Hair follicle dermal papilla cell (primary cell): ENCODE measurements at places on chromosomes 1 and 21. TPM values are rescaled to one million over a fixed set of nuclear protein-coding genes. Genes with fewer than 3 reads are reported as not detected.

The BCAR3 gene
- 68.8 and 77.7 TPM in 2 replicates for total RNA-seq

The TSPEAR gene
- not detected in 2 replicates for total RNA-seq

The B3GALT2 gene
- total RNA-seq = 8.3 and 14.3 TPM in 2 replicates

The VASH2 gene
- total RNA-seq = not detected in 2 replicates

The SPRR1A gene
- total RNA-seq = not detected in 2 replicates

The BATF3 gene
- 1.1 and 1.8 TPM in 2 replicates for total RNA-seq

The HTR1D gene
- total RNA-seq = not detected in 2 replicates

The ADGRL4 gene
- 2.7 and 3.7 TPM in 2 replicates for total RNA-seq

The NUDC gene
- total RNA-seq = 12.2 and 17.0 TPM in 2 replicates

The VANGL2 gene
- 0.12 and 0.49 TPM in 2 replicates for total RNA-seq

The HES3 gene
- not detected in 2 replicates for total RNA-seq

The C1orf232 gene
- total RNA-seq = not detected in 2 replicates

The OR6N1 gene
- not detected in 2 replicates for total RNA-seq

The TMIGD3 gene
- total RNA-seq = not detected in 2 replicates

The AADACL4 gene
- total RNA-seq = 0.16 TPM in 1 of 2 replicates, not detected in the other

The RPTN gene
- 0.12 TPM in 1 of 2 replicates, not detected in the other for total RNA-seq

The LAPTM5 gene
- total RNA-seq = 0.97 TPM in 2 replicates

The KRTAP13-2 gene
- total RNA-seq = not detected in 2 replicates

The WNT9A gene
- total RNA-seq = 4.7 and 4.9 TPM in 2 replicates

The NDUFS5 gene
- total RNA-seq = 131 and 228 TPM in 2 replicates

The APOBEC4 gene
- not detected in 2 replicates for total RNA-seq

The WNT4 gene
- 0.36 and 1.8 TPM in 2 replicates for total RNA-seq

The MFAP2 gene
- 88.9 and 99.1 TPM in 2 replicates for total RNA-seq
